Panc1 (cell line): ENCODE measurements at places on chromosomes 7 and 10. TPM values are rescaled to one million over a fixed set of nuclear protein-coding genes. Genes with fewer than 3 reads are reported as not detected.
A peak's percentile ranks its signal among the peaks of the same experiment; 100 is the strongest.

DNA sequence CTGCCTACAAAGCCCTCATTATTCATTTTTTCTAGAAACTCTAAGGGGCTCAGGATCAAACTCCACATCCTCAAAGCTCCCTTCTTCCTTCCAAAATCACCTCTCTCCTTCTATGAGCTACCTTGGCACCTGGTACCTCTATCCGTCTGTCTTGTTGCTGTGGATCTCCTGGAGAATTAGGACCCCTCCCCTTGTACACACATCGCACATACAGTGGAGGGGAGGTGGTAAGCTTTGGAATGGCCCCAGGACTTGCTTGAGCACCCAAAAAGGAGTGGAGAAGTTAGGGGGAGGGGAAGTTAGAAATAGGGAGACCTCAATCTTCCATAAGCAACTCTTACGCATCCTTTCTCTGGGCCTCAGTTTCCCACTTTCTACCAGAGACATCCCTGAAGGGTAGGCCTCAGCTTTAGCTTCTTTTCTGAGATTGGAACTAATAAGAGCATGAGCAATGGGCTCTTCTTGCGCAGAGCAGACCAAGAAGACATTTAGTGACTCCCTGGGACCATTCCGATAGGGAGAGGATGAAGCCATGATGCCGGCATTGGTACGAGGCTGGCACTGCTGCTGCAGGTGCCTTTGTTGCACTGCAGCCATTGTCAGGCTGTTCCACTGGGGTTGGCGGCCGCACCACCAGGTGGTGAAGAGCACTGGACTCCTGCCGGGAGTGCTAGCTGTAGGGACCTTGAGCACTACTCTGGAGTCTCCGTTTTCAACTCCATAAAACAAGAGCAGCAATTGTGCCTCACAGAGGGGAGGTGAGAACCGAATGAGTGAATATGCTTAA is 4.5 kb downstream of the CYP26C1 start:
- no peak for DNase-seq

GRCh38 chr10:106189292-106189691 is 975.2 kb downstream of the SORCS1 start:
- DNase-seq, result peak; percentile 7

GRCh38 chr7:34165466-34165865 is 260.1 kb downstream of the BMPER start:
- no peak for DNase-seq

GRCh38 chr7:88115258-88115796 is 104.5 kb downstream of the SRI start:
- no peak for DNase-seq

GRCh38 chr7:27152816-27153442 is 546 bp upstream of the HOXA3 start:
- DNase-seq, result no peak

DNA sequence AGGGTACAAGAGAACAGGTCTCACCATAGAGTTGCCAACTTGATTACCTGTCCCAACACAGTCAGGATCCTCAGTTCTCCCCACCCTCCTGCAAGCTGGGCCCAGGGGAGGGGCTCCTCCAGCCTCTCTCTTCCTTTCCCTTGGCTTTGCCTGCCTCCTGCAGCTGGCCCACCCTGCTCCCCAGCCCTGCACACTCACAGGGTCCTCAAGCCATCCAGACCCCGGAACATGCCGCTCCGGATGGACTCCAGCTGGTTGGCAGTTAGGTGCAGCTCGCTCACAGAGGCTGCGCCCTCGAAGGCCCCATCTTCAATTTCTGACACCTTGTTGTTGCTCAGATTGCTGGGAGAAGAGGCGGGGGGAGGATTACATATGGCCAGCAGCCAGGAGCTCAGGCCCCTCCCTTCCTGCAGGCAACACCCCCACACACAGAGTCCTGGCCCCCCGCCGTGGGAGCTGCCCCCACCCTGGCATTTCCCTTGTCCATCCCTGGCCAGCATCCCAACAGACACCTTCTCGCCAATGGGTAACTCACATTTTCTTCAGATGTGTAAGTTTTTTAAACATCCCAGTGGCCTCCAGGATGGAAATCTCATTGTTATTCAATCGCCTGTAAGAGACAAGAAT is 139.2 kb downstream of the SLIT1 start:
- DNase-seq, result no peak

DNA sequence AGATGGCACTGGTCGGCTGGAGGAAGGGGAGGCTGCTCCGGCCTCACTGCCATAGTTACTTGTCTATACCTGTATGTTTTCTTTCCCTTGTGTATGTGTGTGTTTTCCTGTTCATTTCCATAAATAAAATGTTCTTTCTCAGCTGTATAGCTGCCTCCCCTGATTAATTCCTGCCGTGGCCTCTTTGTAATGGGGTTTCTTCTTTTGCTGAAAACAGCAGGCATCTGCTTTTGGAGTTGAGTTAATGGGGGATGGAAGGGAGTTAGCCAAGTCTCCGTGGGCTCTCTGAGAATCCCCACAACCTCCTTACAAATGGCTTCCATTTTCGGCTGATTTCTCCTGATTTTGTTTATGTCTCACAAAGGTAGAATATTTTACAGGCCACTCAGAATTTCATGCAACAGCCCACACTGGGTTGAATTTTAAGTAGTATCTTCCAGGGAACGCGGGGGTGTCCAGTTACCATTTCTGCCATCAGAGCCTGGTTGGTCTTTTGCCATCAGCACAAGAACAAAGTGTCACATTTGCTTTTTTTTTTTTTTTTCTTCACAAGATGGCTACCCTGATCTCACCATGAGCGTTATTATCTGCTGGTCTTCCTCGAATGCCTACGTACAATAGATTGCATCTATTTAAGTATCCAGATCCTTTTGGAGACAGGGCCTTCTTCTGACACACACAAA is 88.1 kb upstream of the NRP1 start:
- no peak for DNase-seq

Gene SPDYE8
- total RNA-seq, result not detected

Gene STRIP2
- 5.1 TPM for total RNA-seq

Gene PAX4
- not detected for total RNA-seq
